ENCODE measurements at places on chromosomes 1 and 21.

- DNase-seq = no peak
Measured at GRCh38 chr1:22487781-22488180, 36.1 kb downstream of the ZBTB40 start.

- no peak for DNase-seq
Measured at GRCh38 chr1:2135441-2135841, 59.1 kb downstream of the FAAP20 start.

- DNase-seq = peak; percentile 82
Measured at GRCh38 chr1:165717918-165718515, 19.7 kb upstream of the ALDH9A1 start.

- DNase-seq = no peak
Measured at GRCh38 chr1:73411479-73411878, 786.5 kb downstream of the LRRIQ3 start.

GRCh38 chr1:67642629-67643028 lies 42.4 kb upstream of the GADD45A start:
- peak; percentile 36 for DNase-seq

DNA sequence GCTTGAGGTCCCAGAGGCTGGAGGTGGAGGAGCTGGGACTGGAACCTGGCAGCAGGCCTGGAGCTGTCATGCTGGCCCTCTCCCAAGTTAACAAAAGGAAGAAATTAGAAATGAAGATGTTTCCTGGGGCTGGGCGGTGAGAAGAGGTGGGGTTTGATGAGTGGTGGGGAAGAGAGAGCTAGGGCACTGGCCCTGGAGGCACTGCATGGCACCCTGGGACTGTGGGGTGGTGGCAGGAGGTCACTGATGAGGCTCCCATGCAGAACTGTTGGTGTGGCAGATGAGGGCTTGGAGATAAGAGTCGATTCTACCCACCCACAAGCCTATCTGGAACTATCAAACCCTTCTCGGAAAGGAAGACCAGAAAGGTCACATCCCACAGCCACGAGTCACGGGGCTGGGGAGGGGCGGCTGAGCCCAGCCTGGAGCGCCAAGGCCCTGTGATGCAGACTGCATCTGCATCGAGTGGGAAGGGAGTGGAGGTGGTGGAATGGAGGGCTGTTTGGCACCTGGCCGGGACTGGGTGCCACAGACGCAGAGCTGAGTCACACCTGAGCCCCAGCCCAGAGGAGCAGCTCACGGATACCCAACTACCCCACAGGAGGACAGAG lies 29.4 kb downstream of the MRPL37 start:
- peak; percentile 70 for DNase-seq

DNA sequence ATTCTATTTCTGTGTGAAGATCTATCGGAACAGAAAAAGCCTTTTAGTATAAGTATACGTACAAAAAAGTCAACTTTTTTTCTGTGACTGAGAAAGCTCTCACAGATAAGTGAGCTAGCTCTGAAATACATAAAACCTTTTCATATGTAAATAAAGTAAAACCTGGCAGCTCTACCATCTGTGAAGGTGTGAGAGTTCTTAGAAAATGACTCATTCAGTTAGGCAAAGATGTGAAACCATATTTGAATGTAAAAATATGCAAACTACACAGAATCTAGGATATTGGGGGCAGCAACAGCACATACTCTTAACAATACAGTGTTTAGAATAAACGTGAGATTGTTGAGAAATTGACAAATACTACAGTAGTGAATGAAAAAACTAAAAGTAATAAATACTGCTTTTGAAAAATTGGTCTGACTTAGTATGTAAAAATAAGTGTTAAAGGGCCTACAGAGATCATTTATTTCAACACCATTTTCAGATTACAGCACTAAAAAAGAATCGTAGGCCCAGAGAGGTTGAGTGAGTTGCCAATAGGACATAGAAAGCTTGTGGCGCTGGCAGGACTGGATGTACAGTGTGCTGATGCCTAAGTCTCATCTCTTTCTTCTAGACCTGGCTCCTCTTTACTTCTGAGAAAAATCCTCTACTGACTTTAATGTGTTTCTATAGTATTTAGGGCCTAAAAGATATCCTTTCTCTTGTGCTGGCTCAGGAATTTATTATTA lies 19.8 kb downstream of the ATP6V1G3 start:
- peak; percentile 69 for DNase-seq

DNA sequence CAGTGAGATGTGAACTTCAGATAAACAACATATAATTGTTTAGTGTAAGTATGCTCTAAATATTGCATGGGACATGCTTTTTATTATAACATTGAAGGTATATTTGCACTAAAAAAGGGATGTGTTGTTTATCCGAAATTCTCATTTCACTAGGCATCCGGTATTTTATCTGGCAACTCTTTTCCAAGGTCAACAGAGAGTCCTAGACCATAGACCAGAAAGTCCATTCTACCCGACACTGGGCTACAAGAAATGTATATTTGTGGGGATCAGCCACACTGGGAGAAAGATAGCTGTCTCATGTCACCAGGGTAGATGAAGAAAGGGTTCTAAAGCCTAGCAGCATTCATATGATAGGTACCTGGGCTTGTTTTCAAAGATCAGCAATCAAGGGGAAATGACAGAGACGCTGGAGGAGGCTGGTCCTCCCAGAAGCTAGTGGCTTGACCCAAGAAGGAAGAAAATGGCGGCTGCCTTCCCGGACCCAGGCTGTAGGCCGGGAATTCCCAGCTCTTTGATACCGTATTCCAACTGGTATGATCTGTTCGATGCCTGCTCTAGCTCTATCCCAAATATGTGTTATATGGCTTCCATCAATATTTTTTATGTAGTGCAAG lies 161.1 kb upstream of the IRF2BP2 start:
- no peak for DNase-seq

- peak; percentile 90 for DNase-seq
Measured at GRCh38 chr1:40450495-40451237, 390 bp downstream of the ZFP69B start.

GRCh38 chr1:55156608-55157007 lies 58.6 kb downstream of the USP24 start:
- no peak for DNase-seq

- DNase-seq = no peak
Measured at GRCh38 chr1:31920956-31921355, 17.2 kb downstream of the PTP4A2 start.

DNA sequence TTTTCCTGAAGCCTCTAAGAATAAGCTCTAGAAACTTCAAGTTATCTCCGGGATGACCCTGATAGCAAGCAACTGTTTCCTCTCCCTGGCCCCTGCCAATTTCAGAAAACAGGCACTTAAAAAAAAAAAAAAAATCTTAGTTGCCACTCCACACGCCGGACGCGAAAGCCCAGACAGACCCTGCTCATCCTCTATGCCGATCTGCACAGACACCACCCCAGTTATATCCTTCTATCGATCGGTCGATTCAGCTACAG lies 1.7 kb downstream of the ANP32E start:
- DNase-seq = no peak

- DNase-seq = no peak
Measured at GRCh38 chr1:168972225-168972624, 134.3 kb upstream of the ATP1B1 start.

DNA sequence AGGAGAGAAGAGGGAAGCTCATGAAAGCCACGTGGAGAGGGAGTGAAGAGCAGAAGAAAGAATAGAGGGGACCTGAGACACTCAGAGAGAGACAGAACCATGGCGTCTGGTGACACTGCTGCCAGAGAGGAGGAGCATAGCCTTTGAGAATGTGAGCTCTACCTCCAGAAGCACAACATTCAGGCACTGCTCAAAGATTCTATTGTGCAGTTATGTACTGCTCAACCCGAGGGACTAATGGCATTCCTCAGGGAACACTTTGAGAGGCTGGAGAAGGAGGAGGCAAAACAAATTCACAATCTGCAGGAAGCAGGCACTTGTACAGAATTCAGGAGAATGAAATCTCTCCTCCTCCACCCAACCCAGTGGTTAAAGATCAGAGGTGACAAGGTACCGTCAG lies 45.1 kb downstream of the BTBD8 start:
- DNase-seq = no peak

- peak; percentile 57 for DNase-seq
Measured at GRCh38 chr1:200869753-200870391, 2.9 kb upstream of the GPR25 start.

DNA sequence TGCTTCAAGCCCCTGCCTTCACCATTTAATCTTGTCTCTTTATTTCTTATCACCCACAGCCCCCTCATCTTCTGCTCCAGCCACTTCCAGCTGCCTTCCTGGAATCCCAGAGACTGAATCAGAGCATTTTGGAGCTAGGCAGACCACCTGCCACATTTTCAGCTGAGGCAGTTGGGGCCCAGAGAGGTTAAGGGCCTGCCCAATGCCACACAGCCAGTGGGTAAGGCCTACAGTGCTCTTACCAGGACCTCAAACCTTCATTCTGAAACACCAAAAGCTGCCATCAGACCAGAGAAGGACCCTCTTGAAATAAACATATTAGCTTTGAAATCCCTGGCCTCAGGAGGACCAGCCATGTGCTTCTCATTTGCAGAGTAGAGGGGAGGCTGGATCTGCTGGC lies 17.6 kb upstream of the SLC6A17 start:
- no peak for DNase-seq

- no peak for DNase-seq
Measured at GRCh38 chr1:17014671-17015567, 3.2 kb upstream of the ATP13A2 start.

DNA sequence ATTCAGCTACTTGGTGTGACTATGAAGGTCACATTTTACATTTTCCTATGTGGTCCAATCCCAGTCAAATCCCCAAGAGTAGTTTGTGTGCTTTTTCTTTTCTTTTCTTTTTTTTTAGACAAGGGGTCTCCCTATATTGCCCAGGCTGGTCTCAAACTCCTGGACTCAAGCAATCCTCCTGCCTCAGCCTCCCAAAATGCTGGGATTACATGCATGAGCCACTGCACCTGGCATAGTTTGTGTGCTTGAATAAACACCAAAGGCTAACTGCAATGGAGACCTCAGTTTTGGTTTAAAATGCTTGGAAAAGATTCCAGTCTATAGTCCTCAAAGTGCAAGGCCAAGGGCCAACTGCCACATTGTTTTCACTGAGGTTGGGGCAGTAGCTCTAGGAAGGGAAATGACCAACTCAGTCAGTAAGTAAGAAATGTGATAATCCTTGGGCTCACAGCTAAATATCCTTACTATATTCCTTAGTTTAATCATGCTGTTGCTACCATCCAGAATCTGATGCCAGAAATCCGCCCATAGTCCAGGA lies 38.6 kb downstream of the EIF2B3 start:
- no peak for DNase-seq

GRCh38 chr1:27132147-27132546 lies 22.8 kb downstream of the SLC9A1 start:
- DNase-seq = no peak

GRCh38 chr1:217574265-217574949 lies 56.5 kb downstream of the GPATCH2 start:
- no peak for DNase-seq

DNA sequence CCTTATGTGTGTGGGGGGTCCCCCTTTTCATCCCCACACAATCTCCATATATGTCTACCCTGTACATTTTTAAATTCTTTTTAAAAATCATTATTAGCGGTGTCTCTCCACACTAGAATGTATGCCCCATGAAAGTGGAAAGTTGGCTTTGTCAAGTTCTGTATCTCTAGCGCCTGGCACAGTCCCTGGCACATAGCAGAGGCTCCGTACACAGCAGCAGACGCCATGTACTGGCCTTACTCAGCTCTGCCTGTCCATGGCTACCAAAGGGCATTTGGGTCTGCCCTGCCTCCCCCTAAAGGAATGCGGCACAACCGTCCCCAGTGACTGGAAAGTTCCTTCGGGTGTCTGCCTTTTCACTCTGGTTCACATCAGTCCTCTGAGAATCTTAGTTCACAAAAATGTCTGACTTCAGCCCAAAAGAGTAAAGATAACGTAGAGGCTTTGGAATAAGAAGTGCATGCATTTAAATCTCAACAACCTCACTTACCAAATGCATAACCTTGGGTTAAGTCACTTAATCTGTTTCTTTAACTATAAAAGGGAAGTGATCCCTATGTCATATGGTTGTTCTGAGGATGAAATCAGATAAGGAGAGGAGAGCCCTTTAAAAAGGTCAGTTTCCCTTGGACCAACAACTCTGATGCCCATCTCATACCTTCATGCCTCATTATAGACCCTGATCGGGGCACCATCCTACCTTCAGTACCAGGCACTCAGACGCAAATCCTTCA lies 61.1 kb downstream of the CD46 start:
- no peak for DNase-seq

- no peak for DNase-seq
Measured at GRCh38 chr1:40299366-40300248, 17.5 kb downstream of the COL9A2 start.

DNA sequence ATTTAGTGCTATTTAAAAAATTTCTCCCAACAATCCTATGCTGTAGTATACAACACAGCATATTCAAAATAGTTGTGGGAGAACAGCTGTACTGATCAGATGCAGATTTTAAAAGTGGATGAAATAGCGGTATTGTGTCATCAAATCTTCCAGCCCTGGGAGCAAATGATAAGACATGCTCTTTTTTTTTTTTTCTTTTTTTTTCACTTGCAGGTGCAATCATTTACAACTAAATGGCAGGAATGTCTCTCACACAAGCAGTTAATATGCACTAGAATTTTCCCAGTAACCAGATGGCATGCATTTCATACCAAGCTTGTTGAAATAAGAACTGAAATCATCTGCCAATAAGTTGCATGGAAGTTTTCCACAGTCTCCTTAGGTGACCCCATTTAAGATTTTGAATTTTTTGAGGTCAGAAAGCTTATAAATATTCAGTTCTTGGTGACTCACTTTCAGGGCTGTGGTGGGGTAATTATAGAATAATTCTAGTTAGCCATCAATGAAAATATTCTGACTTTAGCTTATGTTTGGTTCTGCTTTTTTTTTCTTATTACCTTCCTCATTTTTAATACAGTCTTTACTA lies 623.9 kb upstream of the NR5A2 start:
- DNase-seq = no peak

DNA sequence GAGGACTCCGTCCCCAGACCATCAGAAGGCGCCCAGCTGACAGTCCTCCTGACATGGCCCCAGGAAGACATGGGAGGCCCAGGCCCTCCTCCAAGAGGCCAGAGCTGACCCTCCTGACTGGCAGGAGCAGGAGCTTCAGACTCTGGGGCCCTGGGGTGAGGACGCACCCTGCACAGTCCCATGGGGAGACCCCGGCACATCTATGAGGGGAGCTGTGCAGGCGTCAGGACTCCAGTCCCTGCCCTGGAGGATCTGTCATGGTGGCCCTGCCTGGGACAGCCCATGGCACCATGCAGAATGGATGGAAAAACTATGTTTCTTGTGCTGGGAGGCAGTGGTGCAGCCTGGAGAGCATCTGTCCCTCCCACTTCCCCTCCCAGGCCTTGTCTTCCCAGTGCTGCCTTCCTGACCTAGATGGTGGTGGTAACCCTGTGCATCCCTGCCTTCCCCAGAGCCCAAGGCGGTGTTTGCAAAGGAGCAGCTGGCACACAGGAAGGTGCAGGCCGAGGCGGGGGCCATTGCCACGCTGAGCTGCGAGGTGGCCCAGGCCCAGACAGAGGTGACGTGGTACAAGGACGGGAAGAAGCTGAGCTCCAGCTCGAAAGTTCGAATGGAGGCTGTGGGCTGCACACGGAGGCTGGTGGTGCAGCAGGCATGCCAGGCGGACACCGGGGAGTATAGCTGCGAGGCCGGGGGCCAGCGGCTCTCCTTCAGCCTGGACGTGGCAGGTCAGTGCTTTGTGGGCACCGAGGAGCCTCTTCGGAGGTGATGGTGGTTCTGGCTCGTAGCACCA lies 41.9 kb downstream of the OBSCN start:
- peak; percentile 43 for DNase-seq

- DNase-seq = no peak
Measured at GRCh38 chr1:13992489-13993285, 292.7 kb downstream of the PRDM2 start.
